ENCODE measurements at places on chromosomes 1 and 21.

GRCh38 chr21:24205319-24205718 is 1402.0 kb downstream of the MRPL39 start:
- no peak for DNase-seq

GRCh38 chr1:19812875-19813642 is 2.0 kb downstream of the RNF186 start:
- no peak for DNase-seq

DNA sequence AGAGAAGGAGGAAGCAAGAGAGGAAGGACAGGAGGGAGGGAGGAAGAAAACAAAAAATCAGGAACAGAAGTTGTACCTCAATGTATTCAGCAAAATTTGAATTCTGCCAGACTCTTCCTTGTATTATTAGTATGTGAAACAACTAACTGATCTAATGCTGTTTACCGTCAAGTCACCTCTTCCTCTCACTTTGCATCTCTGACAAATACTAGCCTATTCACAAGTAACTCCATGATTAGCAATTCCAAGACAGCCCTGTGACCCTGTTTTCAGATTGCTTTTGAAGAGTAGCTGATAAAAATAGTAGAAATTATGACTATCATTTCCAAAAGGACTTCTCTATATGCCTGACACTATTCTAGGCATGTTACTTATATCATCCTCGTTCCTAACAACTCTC is 445.4 kb downstream of the NEGR1 start:
- no peak for DNase-seq

GRCh38 chr1:162070094-162070748 is 730 bp downstream of the NOS1AP start:
- DNase-seq, result no peak

GRCh38 chr1:180528868-180529470 is 26.6 kb upstream of the ACBD6 start:
- no peak for DNase-seq

DNA sequence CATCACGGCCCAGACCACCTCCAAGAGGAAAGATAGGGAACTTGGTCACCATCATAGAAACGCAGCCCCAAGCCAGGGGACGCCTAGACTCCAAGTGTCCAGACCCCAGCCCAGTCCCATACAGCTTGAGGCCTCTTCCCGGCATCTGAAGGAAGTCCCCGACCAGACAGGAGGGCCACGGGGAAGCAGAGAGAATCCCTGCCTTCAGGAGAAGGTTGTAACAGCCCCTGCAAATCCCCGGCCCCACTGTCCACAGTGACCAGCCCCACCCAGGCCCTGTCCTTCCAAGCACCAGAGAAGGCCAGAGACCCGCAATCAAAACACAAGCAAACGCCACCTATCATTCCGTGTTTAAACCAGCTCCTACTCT is 1.7 kb downstream of the SLC19A1 start:
- no peak for DNase-seq

DNA sequence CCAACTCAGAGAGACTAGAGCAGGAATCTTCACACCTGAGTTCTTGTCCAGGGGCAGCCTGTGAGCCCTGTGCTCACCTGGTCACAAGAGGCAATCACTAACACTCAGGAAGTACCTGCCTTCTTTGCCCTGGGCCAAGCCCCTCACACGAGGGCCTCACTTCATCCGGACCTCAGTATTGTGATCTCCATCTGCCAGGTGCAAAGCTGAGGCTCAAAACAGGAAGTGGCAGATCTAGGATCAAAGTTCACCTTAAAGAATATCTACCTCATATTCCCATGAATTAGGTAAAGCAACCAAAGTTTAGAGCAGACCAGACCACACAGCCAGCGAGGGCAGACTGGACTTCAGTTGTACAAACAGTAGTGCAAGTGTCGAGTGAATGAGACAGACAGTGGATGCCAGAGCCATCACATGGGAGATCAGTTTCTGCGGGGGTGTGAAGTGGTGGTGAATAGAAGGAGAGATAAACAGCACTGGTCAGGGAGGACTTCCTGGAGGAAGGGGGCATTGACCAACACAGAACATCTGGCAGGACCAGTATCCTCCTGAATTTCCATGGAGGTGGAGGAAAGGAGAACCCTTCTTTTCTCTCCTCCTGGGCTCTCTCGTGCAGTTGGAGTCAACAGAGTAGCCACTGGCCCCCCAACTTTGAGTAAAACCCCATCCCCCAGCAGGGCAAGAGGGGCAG is 116.6 kb upstream of the ZBTB40 start:
- DNase-seq, result no peak

GRCh38 chr1:77126307-77126706 is 92.9 kb downstream of the PIGK start:
- DNase-seq, result peak; percentile 43

DNA sequence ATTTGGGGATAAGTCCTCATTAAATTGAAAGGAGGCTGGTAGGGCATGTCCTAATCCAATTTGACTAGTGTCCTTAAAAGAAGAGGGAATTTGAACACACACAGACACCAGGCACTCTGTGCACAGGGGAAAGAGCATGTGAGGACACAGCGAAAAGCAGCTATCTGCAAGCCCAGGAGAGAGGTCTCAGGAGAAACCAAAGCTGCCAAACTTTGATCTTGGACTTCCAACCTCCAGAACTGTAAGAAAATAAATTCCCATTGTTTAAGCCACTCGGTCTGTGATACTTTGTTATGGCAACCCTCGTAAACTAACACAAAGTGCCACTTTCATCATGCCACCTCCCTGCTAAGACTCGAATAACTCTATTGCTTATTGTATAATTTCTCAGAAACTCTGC is 13.8 kb downstream of the PLA2G4A start:
- no peak for DNase-seq

DNA sequence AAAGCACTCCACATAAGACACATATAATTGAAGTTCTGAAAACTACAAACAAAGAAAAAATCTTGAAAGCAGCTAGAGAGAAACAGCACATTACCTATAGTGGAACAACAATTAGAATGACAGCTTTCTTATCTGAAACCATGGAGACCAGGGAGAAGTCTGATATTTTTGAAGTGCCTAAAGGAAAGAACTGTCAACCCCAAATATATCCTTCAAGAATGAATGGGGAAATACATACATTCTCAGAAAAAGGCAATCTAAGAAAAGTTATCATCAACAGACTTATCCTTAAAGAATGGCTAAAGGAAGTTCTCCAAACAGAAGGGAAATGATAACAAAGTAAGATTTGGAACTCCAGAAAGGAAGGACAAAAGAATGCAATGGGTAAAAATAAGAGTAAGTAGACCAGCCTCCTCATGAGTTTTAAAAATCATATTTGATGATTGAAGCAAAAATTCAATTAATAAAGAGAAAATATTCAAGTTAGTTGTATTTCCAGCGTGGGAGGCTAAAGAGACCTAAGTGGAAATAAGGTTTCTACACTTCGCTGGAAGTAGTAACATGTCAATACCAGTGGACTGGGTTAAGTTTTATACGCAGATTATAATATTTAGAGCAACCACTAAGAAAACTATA is 170.8 kb upstream of the SAMSN1 start:
- no peak for DNase-seq

DNA sequence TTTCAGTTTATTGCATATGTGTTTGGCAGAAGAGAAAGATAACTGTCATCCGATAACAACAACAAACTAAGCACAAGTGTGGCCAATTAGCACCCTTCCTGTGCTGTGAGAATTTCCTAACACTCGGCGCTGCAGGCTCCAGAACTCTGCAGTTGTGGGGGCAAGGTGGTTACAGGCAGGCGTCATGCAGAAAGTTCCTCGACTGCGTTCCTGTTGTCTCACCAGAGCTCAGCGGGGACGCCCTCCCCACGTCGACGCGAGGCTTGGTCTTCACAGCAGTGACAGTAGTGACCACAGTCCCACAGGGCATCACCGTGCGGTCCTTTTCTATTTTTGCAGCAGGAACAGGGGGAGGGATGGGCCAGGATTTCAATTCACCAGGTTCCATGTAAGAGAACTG is 27.6 kb upstream of the PRDM15 start:
- DNase-seq, result no peak

DNA sequence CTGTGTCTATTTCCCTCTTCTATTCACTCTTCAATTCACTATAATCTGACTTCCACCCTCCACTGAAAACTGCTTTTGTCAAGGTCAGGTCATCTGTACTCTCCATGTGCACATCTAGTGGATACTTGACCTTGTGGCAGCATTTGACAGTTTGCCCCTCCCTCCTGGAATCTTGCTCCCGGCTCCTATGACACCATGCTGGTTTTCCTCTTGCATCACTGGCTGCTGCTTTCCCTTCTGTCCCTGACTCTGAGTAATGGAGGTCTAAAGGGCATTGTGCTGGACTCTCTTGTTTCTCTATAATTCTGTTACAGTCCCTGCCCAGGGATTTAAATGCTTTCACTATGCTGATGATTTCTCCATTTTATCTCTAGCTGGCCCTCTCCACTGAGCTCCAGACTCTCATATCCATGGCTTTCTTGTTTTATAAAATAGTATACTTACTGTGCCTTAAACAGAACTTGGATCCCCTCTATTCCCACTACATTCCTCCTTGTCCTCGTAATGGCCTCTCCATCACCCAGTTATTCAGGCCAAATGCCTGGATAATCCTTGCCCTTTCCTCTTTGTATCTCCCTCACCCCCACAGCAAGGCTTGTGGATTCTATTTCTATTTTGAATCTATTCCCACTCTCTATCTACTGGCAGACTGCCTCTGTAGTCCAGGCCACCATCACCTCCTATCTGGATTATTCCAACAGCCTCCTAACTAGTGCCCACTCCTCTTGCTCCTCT is 36.8 kb upstream of the PODN start:
- DNase-seq, result no peak

DNA sequence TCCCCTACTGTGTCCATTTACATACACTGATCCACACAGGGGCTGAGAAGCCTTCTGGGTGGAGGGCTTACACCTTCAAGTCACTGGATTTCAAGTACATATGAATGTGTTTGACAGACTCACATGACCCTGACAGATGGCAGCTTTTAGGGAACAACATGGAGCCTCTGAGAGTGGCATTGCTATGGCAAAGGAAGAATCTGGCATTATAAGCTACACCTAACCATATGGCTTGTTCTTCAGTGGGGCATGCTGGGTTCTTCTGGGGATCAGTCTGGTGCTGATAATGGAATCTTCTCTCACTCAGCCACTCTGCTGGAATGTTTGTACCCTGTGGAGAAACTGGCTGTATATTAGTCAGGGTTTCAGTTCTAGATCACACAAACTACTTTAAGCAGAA is 68.5 kb upstream of the PDE4B start:
- no peak for DNase-seq

DNA sequence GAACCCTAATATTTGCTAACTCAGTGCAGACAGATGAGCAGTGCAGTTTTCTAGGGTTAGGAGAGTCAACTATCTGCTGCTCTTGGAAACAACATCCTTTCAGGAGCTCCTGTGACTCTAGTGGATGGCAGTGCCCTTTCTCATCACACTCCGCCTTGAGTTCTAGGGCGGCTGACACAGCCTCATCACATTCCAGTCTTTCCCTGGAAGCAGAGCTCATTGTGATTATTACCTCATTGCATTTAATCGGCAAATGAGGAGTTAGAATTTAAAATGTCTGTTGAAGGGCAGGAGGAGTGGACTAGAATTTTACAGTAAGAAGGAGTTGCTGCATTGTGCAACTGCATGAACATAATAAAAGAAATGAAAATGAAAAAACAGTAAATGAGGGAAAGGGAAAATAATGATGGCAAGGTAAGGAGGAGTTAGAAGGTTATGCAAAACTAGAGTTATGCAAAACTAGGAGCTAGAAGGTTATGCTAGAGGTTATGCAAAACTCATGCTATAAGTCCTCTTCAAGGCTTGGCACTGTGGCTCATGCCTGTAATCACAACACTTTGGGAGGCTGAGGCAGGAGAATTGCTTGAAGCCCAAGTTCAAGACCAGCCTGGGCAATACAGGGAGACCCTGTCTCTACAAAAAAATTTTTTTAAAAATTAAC is 6.9 kb upstream of the PTGFRN start:
- DNase-seq, result peak; percentile 13

- no peak for DNase-seq
Measured at GRCh38 chr1:67300561-67300960, 7.1 kb upstream of the IL12RB2 start.

GRCh38 chr1:153478692-153479618 is 18.5 kb upstream of the S100A7 start:
- DNase-seq, result no peak
